ENCODE measurements at places on chromosomes 6 and 20.

DNA sequence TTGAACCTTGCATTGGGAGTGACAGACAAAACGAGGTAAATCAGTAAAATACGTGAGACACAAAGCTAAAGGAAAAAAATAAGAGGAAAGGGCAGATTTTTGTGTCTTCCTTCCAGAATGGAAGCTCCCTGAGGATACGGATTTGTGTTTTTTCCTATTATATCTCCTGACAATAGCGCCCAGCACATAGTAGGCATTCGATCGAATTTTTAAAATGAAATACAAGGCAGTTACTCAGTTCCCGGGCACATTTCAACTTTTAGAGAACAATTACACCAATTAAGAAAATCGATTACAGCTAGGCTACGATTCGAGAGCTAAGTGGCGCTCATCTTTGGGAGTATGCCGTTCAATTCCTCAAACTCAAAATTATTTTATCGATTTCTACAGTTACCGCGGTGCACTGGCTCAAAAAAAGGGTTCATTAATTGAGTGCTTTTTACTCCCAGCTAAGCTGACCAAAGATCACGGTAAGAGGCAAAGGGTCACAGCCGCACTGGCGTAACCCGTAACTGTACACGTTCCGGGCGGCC, 443 bp downstream of the RMND1 start:
- no peak for DNase-seq

- no peak for DNase-seq
Measured at GRCh38 chr6:51350308-51350904, 531.7 kb downstream of the TFAP2B start.

- no peak for DNase-seq
Measured at GRCh38 chr6:42140756-42141602, 1.4 kb downstream of the C6orf132 start.

GRCh38 chr6:161273274-161273751, 548 bp downstream of the AGPAT4 start:
- no peak for DNase-seq

DNA sequence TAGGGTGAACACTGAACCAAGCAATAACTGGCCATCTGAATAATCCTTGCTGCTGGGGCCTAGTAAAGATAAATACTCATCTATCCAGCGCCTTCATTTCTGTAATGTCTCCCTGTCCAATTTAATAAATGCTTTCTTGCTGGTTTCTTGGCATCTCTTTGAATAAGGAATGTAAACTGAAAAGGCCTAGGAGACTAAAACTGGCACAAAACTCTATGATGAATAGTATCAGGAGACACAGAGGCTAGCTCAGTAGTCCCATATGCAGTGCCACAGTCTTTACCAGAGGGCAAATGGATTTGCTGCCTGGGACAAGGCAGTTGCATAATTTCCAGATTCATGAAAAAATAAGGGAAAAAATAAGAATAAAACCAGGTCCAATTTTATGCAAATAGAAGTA, 324.4 kb downstream of the CENPW start:
- DNase-seq: no peak

DNA sequence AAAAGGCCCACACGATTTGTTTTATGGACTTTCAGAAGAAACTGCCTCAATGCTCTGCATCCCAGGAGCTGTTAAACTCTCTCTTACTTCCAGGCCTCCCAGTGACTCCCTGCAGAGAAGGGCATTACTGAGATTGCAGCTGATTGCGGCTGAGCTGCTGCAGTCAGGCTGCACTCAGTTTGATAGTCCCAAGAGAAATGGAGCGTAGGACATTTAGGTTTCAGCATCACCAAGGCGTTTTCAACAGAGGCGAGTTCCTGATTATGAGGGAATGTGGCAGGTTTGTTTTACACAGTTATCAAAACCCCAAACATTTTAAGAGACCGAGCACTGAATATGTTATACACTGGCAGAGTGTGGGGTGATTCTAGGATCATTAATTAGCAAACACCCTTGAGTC, 145.6 kb downstream of the TBX18 start:
- peak; percentile 65 for DNase-seq

DNA sequence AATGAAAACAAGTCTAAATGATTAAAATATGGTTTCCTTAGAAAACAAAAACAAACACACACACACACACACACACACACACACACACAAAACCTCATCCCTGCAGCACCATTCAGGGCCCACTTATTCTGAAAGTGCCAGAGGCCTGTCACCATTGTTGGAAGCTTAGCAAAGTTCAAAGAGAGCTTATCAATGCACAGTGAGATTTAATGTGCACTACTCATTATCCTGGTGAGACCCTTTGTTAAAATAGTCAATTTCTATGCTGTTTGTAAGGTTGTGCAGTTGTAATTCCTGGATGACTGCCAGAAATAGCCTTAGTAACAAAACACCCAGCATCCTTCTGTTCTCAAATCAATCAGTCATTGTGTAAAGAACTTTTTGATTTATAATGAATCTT, 482.9 kb downstream of the GRIK2 start:
- DNase-seq: no peak

- DNase-seq: no peak
Measured at GRCh38 chr20:32934580-32934979, 69.7 kb downstream of the SUN5 start.

DNA sequence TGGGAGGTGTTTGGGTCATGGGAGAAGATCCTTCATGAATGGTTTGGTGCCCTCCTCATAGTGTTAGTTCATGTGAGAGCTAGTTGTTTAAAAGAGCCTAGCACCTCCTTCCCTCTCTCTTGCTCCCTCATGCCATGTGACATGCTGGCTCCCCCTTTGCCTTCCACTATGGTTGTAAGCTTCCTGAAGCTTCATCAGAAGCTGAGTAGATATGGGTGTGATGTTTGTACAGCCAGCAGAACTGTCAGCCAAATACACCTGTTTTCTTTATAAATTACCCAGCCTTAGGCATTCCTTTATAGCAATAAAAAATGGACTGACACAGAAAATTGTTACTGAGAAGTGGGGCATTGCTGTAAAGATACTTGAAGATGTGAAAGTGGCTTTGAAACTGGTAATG, 731.1 kb upstream of the FLRT3 start:
- DNase-seq: no peak

DNA sequence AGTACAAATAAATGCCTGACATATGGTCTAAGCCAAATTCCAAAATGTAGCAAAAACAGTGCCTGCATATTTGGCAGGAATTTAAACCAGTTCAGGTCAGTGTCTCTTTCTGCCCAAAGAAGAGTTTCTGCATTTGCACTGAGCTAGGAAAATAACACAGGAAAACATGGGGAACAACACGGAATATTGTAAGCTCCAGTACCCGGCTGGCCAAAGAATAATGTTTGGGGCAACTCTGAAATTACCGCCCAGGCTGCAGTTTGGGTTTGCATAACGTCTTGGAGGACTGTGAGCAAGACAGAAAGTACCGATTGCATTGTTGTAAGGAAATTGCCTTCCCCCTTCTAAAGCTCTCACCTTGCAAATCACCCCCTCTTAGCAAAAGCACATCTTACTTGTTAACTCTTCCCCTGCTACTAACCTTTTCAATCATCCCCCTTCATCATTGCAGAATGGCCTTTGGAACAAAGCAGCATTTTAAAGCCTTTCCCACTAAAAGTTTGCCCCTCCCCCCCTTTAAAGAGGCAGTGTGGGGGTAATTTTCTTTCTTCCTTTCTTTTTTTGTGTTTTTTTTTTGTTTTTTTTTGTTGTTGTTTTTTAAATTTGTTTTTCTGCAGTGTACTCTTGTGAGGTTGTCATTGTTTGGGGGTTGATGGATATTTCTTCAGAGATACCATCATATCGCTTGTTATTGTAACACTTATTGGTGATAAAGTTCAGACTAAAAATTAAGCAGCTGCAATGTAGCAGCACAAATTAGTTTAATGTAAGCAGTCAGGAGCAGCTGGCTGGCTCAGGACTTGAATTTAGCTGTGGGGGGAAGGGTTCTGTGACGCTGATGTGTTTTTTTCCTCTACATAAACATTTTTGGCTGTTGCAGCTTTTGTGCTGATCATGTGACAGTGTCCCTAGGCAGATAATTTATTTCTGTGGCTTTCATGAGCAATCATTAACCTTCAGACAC, 100.0 kb upstream of the CITED2 start:
- no peak for DNase-seq

DNA sequence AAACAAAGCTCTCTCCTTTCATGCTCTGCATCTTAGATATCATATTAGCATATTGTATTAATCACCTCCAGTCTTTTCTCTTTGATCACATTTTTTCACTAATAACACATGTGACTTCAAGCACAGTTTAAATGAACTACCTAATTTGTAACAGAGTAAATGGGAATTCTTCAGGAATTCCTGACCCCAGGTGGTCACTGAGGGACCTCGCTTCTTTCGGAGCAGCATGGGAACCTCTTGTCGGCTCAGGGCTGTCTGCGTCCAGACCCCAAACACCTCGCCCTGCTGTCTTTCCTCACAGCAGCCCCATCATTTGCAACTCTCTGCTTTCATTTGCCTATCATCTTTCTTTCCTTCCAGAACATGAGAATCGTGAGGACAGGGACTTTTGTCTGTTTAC, 103.5 kb downstream of the DACT2 start:
- no peak for DNase-seq

- DNase-seq: peak; percentile 41
Measured at GRCh38 chr6:35139924-35140638, 1.1 kb downstream of the TCP11 start.

DNA sequence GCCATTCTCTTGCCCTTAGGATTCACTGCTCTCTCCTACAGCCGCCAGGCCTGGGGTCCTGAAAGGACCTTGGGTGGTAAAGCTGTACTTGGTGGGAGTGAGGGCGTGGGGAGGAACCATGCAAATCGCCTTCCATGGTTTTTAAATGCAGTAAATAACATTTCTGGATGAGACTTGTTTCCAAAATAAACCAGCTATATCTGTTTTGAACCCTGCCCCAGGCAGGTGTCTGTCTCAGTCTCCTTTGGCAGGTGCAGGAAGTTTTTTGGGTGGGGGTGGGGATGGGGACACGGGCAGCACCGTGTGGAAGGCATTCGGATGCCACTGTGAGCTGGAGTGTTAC, 14.3 kb downstream of the ITPA start:
- no peak for DNase-seq

- DNase-seq: no peak
Measured at GRCh38 chr20:48349656-48350055, 478.1 kb downstream of the PREX1 start.

GRCh38 chr6:2197177-2197671, 48.2 kb downstream of the GMDS start:
- no peak for DNase-seq

DNA sequence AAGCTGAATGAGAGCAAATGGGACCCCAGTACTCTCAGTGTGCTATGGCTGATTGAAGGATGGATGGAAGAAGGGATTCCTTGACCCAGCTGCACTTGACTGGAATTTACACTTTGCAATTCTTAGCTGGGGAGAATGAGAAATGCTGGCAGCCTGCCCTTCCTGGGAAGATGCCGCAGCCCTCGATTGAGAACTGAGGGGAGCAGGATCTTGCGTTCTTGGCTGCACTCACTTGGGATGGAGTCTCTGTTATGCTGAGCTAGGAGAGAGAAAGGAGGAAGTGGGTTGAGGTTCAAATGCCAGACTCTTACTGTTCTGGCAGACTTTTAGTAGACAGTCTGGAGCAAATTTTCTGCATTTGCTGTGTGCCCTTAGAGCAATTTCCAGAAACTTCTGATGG, 221.2 kb downstream of the FNDC1 start:
- DNase-seq: no peak

DNA sequence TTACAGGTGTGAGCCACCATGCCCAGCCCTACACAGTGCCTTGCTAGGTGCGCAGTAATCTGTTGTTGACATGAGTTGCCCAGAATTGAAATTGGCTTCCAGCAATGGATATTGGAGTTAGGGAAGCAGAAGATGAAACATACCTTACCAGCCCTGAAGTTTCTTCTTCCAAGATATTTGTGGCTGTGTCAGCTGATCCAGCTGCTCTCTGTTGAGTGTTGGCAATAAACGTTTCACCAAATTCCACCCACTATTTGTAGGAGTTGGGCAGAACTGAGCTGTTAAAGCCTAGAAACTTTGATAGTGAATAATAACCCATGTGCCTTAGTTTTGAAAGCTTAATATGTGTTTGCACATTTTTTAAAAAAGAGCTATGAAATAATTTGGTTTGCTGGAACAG, 218.2 kb upstream of the SNX9 start:
- no peak for DNase-seq

GRCh38 chr6:45663251-45664221, 285.8 kb upstream of the SUPT3H start:
- DNase-seq: no peak

DNA sequence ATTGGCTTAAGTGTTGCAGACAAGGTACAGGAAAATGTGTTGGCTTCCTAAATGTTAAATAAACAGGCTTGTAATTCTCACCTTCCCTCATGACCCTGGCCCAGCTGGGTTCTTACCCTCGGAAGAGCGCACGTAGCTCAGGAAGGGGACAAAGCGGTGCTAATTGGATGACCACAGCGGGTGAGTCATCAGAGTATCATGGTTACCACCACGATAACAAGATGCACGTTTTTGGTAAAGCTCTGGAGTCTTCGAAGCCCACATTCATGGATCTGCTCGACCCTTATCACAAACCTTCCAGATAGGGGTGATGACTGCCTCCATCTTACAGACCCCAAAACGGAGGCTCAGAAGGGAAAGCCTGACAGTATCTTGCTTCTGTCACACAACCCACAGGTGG, 32.8 kb downstream of the APCDD1L start:
- DNase-seq: no peak

DNA sequence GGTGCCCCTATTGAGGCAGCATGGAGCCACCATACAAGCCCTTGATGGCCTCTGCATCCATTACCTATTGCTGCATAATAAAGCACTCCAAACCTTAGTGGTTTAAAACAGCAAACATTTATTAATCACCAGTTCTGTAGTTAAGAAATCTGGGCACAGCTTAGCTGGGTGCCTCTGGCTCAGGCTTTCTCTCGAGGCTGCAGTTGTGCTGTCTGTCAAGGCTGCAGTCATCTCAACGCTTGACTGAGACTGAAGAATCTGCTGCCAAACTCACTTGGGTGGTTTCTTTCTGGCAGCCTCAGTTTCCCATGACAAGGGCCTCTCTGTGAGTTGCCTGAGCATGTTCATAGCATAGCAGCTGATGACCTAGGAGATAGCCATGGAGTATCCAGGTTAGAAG, 207.4 kb upstream of the LRFN2 start:
- DNase-seq: no peak

DNA sequence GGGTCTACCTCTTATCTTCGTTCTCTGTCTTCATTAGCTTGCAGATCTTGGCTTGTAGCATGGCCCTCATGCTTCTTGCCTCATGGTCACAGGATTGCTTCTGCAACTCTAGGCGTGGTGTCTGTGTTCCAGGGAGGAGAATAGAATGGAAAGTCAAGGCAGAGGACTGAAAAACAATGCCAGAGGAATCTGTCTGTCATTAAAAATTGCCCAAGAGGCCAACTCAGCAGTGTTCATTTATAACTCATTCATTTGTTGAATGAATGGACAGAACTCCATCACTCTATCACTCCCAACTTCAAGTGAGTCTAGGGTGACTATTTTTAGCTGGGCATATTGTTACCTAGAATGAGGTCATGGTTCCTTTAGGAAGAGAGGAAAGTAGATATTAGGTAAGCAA, 179.6 kb downstream of the UST start:
- no peak for DNase-seq

- no peak for DNase-seq
Measured at GRCh38 chr6:127119102-127120022, 891 bp downstream of the RSPO3 start.
